ENCODE measurements at places on chromosomes 4 and X. TPM values are rescaled to one million over a fixed set of nuclear protein-coding genes. Genes with fewer than 3 reads are reported as not detected.

Gene JCHAIN
- total RNA-seq, result 3.0 TPM

- H3K4me3 ChIP-seq, result no peak overlapping the region
- H3K4me1 ChIP-seq, result no peaks in the 10 kb centered on the region
- H3K27ac ChIP-seq, result no peak overlapping the region
Observed at GRCh38 chrX:140697618-140698017, 11.9 kb upstream of the LINC00632 start.

Gene P2RY8
- total RNA-seq, result 1.3 TPM

GRCh38 chr4:97531351-97531750 lies 611.9 kb downstream of the STPG2 start:
- no peak overlapping the region for H3K27ac ChIP-seq
- H3K4me3 ChIP-seq, result no peak overlapping the region
- H3K36me3 ChIP-seq, result no peaks in the 10 kb centered on the region
- H3K4me1 ChIP-seq, result no peaks in the 10 kb centered on the region
- no peaks in the 10 kb centered on the region for H3K27me3 ChIP-seq

GRCh38 chr4:40269133-40269532 lies 66.0 kb upstream of the CHRNA9 start:
- H3K4me1 ChIP-seq, result no peaks in the 10 kb centered on the region
- H3K4me3 ChIP-seq, result no peak overlapping the region
- no peak overlapping the region for H3K27ac ChIP-seq
- no peaks in the 10 kb centered on the region for H3K36me3 ChIP-seq
- no peak for DNase-seq
- no peaks in the 10 kb centered on the region for H3K27me3 ChIP-seq

GRCh38 chr4:123443401-123444289 lies 47.0 kb downstream of the SPRY1 start:
- H3K27ac ChIP-seq, result peak overlapping the region; percentile 34
- H3K36me3 ChIP-seq, result no peaks in the 10 kb centered on the region
- H3K4me1 ChIP-seq, result peaks cover 7% of the 10 kb centered on the region
- no peak for DNase-seq

- H3K4me3 ChIP-seq, result no peak overlapping the region
- H3K27ac ChIP-seq, result no peak overlapping the region
- DNase-seq, result no peak
- no peaks in the 10 kb centered on the region for H3K4me1 ChIP-seq
Observed at GRCh38 chr4:53499791-53500190, 91.5 kb downstream of the LNX1 start.

GRCh38 chrX:133922390-133922771 lies 63.0 kb downstream of the GPC3 start:
- no peaks in the 10 kb centered on the region for H3K4me1 ChIP-seq
- no peaks in the 10 kb centered on the region for H3K27me3 ChIP-seq
- no peak for DNase-seq
- H3K4me3 ChIP-seq, result no peak overlapping the region

Gene SHOX
- not detected for total RNA-seq

GRCh38 chr4:165600959-165601683 lies 222.3 kb downstream of the CPE start:
- no peaks in the 10 kb centered on the region for H3K36me3 ChIP-seq
- H3K27me3 ChIP-seq, result no peaks in the 10 kb centered on the region
- no peaks in the 10 kb centered on the region for H3K4me1 ChIP-seq
- no peak overlapping the region for H3K4me3 ChIP-seq

Gene GAB3
- 1.5 TPM for total RNA-seq

Gene BMPR1B
- total RNA-seq, result 8.4 TPM
